ENCODE measurements at places on chromosomes 12 and 14.

DNA sequence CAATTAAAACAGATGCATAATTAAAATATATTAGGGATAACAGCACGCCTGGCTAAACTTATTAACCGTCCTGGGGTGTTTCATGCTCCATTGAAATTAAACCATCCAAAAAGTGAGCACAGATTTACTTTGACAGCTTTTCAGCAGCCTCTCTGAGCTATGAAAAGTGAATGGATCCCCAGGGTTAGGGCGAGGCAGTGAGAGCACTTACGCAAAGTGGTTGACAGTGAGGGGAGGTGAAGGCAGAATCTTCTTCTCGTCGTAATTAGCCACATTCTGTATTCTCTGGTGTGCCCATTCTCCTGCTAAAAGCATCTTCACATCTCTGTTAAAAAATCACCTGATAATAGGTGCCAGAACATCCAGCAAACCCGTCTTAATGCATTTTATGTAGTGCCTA lies 1.9 kb downstream of the TMTC2 start:
- DNase-seq = no peak

GRCh38 chr12:53977596-53978445 lies 3.1 kb upstream of the HOTAIR start:
- DNase-seq = no peak

DNA sequence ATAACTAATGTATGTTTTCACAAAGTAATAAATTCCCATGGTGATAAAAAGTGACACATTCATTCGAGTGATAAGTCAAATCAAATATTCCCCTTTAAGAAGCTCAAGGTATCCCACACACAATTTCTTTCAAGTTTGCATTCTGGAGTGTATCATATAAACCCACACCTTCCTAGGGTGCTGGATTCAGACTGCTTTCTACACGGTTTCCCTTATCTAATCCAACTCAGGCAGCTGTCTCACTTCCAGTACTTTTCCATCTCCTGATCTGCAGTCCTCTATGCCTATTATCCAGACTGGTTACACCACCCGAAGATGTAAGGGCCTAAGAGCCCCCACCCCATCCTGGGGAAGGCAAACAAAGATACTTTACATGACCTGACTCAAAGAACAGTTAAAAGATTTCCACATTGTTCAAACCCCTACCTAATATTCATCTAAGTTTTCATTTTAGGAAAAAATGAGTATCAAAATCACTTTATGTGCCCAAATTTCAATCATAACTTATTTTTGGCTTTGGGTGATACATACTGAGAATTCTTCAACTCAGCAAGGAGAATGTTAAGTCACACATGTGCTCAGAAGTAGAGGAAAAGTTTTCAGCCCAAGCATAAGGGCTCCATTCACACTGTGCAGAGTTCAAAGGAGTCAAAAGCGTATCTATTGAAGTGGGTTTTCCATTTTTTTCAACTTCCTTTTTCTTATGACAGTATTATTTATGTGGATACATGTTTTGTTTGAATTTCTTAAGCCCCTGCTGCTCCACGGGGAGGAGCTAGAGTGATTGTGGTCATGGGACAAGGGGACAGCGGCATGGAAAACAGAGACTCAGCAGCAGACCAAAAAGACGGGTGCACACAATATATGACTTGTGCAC lies 41.8 kb downstream of the CORO1C start:
- DNase-seq = peak; percentile 38

GRCh38 chr12:31959701-31960391 lies 631 bp downstream of the RESF1 start:
- peak; percentile 73 for DNase-seq

DNA sequence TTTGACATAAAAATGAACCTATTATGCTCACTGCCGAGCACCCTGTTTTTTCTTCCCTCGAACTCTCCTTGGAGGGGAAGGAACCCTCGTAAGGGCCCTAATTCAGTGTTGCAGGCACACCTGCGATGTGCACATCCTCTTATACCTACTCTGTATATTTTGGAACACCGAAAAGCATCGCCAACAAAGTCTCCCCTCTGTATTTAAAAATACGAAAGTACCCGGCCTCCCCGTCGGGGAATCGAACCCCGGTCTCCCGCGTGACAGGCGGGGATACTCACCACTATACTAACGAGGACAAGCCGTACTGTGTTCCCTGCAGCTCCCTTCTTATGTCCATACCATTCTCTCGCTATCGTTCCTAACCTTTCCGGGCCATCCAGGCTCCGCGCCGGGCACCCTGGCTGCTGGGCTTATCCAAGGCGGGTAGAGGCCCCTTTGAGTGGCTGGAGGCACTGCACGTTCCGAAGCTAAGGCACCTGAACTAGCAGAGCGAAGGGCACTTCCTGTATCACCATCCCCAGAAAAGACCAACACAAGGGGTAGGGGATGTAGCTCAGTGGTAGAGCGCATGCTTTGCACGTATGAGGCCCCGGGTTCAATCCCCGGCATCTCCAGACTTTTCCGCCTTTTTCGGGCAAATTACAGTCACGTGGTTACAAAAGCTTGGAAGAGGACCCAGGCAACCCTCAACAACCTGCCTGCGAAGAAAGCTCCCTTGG lies 25.1 kb upstream of the UBC start:
- peak; percentile 91 for DNase-seq

DNA sequence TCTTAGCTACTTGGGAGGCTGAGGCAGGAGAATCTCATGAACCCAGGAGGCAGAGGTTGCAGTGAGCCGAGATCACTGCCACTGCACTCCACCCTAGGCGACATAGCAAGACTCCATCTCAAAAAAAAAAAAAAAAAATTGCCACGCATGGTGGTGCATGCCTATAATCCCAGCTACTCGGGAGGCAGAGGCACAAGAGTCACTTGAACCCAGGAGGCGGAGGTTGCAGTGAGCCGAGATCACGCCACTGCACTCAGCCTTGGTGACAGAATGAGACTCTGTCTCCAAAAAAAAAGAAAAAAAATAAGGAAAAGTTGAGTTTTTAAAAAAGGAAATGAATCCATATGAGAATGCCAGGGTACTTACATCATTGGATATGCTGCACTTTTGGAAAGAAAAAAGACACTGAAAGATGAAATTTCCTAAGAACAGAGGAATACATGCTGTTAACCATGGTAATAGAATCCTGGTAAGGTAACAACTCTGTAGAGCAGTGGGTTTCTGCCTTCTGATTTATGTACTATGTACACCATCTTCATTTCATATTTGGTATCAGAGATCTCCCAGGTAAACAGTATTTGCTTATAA lies 222.7 kb downstream of the ERC1 start:
- DNase-seq = no peak

- no peak for DNase-seq
Observed at GRCh38 chr12:110744151-110744571, 1.5 kb upstream of the PPP1CC start.

- no peak for DNase-seq
Observed at GRCh38 chr14:73567951-73568885, 795 bp upstream of the ACOT2 start.

DNA sequence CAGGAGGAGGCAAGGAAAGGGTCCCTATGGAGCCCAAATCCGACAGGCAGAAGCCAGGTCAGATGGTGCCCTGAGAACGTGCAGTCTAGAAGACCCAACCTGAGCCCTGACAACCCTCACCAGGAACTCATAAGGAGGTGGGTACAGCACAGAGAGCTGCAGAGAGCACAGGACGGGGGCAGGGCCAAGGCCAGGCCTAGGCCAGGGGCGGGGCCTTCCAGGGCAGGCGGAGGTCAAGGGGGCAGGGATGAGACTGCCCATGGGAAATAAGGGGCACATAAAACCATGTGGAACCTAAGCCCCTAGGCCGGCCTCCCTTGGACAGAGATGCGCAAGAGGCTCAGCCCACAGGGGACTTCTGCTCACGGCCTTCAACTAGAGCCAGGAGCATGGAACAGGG lies 45.1 kb downstream of the SSH1 start:
- no peak for DNase-seq

Measured in CD4-positive, alpha-beta T cell (primary cell).